ENCODE measurements at places on chromosomes 5 and 9. TPM values are rescaled to one million over a fixed set of nuclear protein-coding genes. Genes with fewer than 3 reads are reported as not detected.

HNRNPAB gene
- 29.1 TPM for total RNA-seq

WWC1 gene
- total RNA-seq: 0.99 TPM

SPINK4 gene
- total RNA-seq: 0.91 TPM

AKNA gene
- 13.1 TPM for total RNA-seq

KIF4B gene
- under 0.01 TPM for total RNA-seq

KIAA0825 gene
- total RNA-seq: 3.8 TPM

ZDHHC11 gene
- 2.9 TPM for total RNA-seq

ZNF366 gene
- total RNA-seq: 0.07 TPM

FRMD3 gene
- 2.6 TPM for total RNA-seq

SLC36A2 gene
- total RNA-seq: not detected

ZNG1C gene
- total RNA-seq: 19.3 TPM

RGP1 gene
- 25.0 TPM for total RNA-seq

ADAMTS6 gene
- 90.7 TPM for total RNA-seq

FOXD4L3 gene
- total RNA-seq: 0.10 TPM

IFNA13 gene
- not detected for total RNA-seq

SPINK7 gene
- total RNA-seq: not detected

CDC25C gene
- 0.69 TPM for total RNA-seq

VCAN gene
- 2,405 TPM for total RNA-seq

SPARC gene
- total RNA-seq: 3,440 TPM

ORM2 gene
- not detected for total RNA-seq

RNF183 gene
- not detected for total RNA-seq

NDUFB6 gene
- total RNA-seq: 31.9 TPM

NUTM2G gene
- not detected for total RNA-seq

PCDHAC1 gene
- 0.07 TPM for total RNA-seq

ADAMTS12 gene
- total RNA-seq: 49.7 TPM

CORO2A gene
- 0.73 TPM for total RNA-seq

CDKN2B gene
- total RNA-seq: 6.0 TPM

IL9 gene
- not detected for total RNA-seq

TNFSF15 gene
- 0.03 TPM for total RNA-seq

DCP2 gene
- total RNA-seq: 27.4 TPM

SELENOP gene
- total RNA-seq: 2.5 TPM

NIPAL4 gene
- 0.07 TPM for total RNA-seq

PSD2 gene
- 0.17 TPM for total RNA-seq

HMCN2 gene
- total RNA-seq: 0.07 TPM

Measured in smooth muscle cell of the pulmonary artery (primary cell).